Spinal cord (tissue), 10 donors: ENCODE measurements at places on chromosomes 6 and 20. TPM values are rescaled to one million over a fixed set of nuclear protein-coding genes. Genes with fewer than 3 reads are reported as not detected.

The FOXP4 gene
- 3.5 TPM for total RNA-seq

DNA sequence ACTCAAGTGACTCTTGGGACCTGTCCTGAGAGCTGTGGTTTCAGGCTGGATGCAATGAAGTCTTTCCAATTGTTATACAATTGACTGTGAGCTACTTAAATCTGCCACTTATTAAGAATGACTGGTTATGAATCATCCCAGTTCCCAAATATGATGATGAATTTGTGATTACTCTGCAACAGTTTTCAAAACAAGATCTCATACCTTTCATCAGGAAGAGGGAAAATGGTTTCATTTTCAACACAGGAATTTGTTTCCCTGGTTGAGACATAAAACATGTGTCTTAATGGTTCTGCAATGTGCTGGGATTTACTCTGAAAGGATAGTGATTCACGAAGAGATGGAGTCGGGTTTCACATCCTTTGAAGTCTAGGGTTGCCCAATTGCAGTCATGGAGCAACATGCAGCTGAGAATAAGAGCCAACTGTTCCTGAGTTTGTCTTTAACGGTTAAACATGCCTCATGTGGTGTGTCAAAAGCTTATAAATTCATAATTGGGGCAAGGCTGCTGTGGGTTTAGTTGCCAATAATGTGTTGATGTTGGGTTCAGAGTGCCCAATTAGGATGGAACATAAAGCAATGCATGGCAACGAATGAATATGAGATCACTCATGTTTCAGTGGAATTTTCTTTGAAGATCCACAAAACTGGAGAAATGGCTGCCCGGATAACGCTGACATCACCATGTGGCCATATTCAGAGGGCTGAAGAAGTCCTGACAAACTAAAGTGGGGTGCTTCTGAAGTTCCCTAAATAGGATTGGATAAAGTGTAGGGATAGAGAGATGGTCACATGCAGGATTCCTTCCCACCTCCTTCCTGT is 41.0 kb downstream of the CYP24A1 start:
- H3K27ac ChIP-seq: no peak overlapping the region
- DNase-seq: no peak
- no peaks in the 10 kb centered on the region for H3K27me3 ChIP-seq
- H3K4me3 ChIP-seq: no peak overlapping the region
- no peaks in the 10 kb centered on the region for H3K36me3 ChIP-seq

DNA sequence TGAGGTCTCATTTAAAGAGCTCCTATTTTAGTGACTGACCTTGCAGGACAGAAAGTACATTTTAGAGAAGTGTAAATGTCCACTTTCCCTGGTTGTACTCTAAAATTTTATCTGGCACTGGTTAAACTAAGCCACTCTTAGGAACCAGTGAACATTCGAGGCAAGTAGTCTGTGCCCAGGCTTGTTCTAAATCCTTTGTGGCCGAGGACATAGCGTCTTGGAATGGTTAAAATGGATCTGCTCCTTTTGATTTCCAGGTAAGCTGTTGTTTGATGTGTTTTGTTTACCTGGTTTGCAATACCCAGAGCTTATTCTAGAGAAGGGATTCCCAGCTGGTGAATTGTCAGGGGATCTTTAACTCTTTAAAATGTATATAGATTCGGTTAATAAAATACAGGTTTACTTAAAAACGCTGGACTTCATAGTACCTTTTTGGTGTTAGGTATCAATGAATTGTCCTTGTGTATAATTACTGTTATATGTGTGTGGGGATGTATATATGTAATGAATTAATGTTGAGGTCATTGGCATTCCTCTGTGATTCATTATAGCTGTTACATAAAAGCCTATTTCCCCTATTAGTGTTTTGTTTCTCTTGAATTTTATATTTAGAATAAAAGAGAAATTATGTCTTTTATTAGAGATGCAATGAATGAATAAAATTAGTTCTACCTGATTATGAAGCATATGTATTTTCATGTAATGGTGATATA is 15.8 kb downstream of the SNX9 start:
- H3K4me1 ChIP-seq: no peaks in the 10 kb centered on the region
- H3K4me3 ChIP-seq: no peak overlapping the region
- DNase-seq: no peak
- H3K36me3 ChIP-seq: no peaks in the 10 kb centered on the region
- no peaks in the 10 kb centered on the region for H3K27me3 ChIP-seq
- H3K27ac ChIP-seq: no peak overlapping the region

- peaks cover 19% of the 10 kb centered on the region for H3K4me1 ChIP-seq
- no peaks in the 10 kb centered on the region for H3K36me3 ChIP-seq
- H3K4me3 ChIP-seq: peak overlapping the region; percentile 63
- peak overlapping the region; percentile 86 for H3K27ac ChIP-seq
- H3K27me3 ChIP-seq: no peaks in the 10 kb centered on the region
These were observed 496 bp upstream of the BEND3 start for GRCh38 chr6:107115695-107116327.

GRCh38 chr6:54802775-54803634 is 43.6 kb upstream of the FAM83B start:
- no peak overlapping the region for H3K4me3 ChIP-seq
- H3K36me3 ChIP-seq: no peaks in the 10 kb centered on the region
- H3K4me1 ChIP-seq: no peaks in the 10 kb centered on the region
- H3K27me3 ChIP-seq: no peaks in the 10 kb centered on the region
- H3K27ac ChIP-seq: no peak overlapping the region

DNA sequence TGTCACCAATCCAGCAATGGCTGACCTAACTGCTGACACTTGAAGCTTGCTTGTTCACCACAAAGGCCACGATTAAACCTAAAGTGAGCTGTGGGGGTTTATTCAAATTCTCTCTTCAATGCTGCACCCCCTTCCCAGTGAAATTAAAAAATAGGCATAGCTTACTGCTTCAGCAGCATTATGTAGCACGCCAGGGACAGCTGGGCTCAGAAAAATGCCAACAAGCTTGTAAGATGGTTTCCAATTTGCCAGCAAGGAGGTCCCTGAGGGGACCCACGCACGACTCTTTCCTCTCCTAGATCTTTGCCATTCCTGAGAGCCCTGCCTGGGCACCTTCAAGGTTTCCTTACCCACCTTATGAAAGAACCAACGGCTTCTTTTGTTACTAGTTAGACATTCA is 113.5 kb upstream of the CDH4 start:
- H3K4me3 ChIP-seq: no peak overlapping the region
- H3K27ac ChIP-seq: no peak overlapping the region
- H3K27me3 ChIP-seq: no peaks in the 10 kb centered on the region
- no peaks in the 10 kb centered on the region for H3K36me3 ChIP-seq

DNA sequence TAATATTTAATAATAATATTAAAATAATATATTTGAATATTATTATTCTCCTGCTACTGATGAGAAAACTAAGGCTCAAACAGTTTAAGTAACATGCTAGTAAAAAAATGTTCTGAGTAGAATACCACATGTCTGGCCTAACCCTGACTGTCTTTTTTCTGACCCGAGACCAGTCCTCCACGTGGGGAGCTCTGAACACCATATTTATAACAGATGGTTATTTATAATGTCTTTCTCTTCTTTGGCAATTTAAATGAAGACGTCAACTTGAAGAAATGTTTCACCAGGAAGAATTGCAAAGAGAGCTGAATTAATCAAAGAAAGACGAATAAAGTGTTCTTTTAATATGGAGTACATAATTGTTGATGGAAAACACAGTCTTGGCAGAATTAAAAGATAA is 82.0 kb downstream of the SLC22A3 start:
- no peak overlapping the region for H3K4me3 ChIP-seq

The ADTRP gene
- not detected for total RNA-seq
